CD4-positive, alpha-beta T cell treated with Interleukin-2 at 100 ng/mL for 4 hours (primary cell): ENCODE measurements at places on chromosomes 2 and 18.
A peak's percentile ranks its signal among the peaks of the same experiment; 100 is the strongest.

GRCh38 chr2:174493549-174494331 is 6.9 kb upstream of the GPR155 start:
- peak; percentile 16 for DNase-seq

DNA sequence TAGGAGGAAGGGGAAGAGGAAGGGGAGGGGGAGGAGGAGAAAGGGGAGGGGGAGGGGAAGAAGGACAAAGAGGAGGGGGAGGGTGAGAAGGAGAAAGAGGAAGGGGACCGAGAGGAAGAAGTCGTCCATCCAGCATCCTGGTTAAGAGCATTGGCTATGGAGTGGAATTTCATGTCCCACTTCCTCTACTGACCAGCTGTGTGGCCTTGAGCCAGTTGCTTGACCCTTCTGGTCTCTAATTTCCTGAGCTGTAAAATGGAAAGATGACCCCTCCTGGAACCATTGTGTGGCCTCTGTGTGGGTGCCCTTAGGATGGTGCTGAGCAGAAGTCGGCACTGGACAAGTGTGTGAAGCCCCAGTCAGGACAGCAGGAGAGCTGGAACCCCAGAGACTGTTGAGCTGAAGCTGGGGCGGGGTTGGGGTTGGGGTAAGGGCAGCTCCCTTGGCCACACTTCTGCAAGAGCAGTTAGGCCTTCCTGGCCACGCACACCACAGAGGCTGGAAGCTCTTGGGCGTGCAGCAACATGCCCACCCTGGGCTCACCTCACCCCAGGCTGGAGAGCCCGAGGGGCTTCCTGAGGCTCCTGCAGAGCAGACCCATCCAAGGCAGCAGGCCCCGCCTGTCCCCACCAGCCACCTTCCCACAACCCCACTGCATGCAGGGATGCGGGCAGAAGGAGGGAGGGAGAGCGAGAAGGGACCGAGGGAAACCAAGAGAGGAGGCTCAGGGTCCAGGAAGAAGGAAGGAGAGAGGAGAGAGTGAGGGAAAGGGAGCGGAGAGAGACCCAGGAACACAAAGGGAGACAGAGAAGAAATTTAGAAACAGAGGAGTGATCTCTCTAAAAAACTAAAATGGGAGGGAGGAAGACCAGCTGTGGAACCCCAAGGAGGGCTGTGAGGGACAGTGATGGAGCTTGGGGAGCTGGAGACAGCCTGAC is 16.2 kb downstream of the ADRA2B start:
- DNase-seq = no peak

GRCh38 chr2:102632380-102633175 is 13.2 kb downstream of the SLC9A2 start:
- no peak for DNase-seq

GRCh38 chr2:143139835-143140393 is 10.7 kb downstream of the ARHGAP15 start:
- DNase-seq = peak; percentile 44

- DNase-seq = no peak
These were observed 2.4 kb downstream of the PRELID3A start for GRCh38 chr18:12410081-12410481.

DNA sequence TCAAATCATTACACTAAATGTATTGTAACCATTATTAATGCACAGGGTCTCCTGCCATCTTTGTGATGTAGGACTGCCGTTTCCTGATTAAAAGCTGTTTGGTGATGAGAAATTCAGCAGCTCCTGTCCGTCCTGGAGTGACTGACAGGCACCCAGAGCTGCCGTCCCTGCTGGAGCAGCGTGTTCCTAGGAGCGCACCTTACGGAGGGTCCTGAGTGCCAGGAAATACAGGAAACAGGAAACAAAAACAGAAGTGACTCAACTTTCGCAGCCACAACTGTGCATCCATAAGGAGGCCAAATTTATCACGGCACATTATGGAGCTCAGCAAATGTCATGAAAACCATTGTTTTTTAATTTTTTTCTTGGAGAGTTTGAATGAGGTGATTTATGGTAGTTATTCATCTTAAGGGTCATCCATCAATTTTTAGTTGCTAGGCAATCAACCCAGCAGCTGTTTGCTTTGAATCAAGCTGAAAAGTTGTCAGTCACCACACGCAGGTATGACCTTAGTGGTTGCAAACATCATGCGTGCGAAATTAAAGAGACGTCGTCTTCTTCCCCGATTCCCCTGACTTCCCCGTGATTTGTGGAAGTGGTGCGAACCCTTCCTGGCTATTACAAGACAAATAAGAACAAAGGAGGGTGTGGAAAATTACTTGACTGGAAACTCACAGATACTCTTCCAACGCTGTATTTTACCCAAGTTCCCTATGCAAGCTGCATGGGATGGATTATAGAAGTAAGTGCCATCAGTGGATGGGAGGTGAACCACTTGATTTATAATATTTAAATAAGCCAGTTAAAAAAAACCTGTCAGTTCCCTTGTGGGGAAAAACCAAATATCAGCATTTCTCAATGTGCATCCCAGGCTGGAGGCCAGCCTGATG is 19.8 kb downstream of the TSHZ1 start:
- no peak for DNase-seq

GRCh38 chr2:180583441-180584140 is 396.8 kb upstream of the UBE2E3 start:
- no peak for DNase-seq
